Liver (tissue), 10 donors: ENCODE measurements at places on chromosomes 16 and 17.

- no peak for DNase-seq
Observed at GRCh38 chr16:15653227-15653626, 3.2 kb downstream of the NDE1 start.

GRCh38 chr17:14741491-14741890, 440.6 kb downstream of the HS3ST3B1 start:
- no peak for DNase-seq

GRCh38 chr16:89363621-89364393, 126.6 kb downstream of the ANKRD11 start:
- DNase-seq: no peak

- no peak for DNase-seq
Observed at GRCh38 chr17:57721967-57722703, 23.0 kb downstream of the CCDC182 start.

- no peak for DNase-seq
Observed at GRCh38 chr16:74521691-74522090, 85.2 kb downstream of the GLG1 start.

DNA sequence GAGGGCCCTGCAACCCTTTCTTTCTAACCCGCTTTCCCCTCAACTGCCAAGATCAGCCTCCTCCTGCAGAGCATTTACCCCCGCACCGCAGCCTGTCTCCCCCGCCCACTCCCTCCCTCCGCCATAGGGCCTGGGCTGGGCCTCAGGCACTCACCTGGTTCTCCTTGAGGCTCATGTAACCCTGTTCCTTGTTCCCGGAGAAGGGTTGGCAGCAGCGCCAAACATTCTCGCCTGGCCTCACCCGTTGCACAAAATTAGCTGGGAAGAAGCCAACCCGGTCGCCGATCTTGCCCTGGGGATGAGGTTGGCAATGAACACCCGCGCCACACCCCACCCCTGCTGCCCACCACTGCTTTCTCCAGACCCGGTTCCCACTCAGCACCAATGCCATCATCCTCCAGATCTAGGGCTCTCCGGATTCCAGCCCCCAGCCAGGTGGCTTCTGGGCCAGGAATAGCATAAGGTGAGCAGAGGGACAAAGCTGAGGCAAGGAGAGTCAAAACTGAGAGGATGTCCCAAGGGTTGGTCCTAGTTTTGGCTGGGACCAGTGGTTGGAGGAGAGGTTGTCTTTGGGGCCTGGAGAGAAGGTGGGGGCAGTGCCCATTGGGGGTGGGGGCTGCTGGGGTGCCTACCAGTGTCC, 12.8 kb downstream of the STAC2 start:
- no peak for DNase-seq

DNA sequence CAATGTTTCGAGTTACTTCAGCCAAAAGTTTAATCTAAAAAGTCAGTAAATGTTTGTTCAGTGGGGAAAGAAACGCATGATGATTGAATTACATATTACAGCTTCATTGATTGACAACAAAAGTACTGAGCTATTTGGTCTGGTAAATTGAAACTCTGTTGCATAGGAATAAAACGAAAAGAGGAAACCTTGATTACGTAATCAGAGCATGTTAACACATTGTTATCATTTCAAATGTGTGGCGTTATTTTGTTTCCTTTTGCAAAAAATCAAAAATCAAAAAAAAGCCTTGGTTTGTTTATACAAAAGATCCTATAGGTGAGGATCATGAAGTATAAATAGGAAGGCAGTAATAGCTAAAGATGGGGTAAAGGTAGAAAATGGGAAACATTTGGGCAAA, 19.5 kb upstream of the CA10 start:
- no peak for DNase-seq

GRCh38 chr16:450785-451512, 25.5 kb downstream of the RAB11FIP3 start:
- no peak for DNase-seq

- DNase-seq: no peak
Observed at GRCh38 chr16:78709137-78709884, 609.9 kb downstream of the WWOX start.

- DNase-seq: no peak
Observed at GRCh38 chr16:85040685-85041084, 13.1 kb downstream of the KIAA0513 start.

DNA sequence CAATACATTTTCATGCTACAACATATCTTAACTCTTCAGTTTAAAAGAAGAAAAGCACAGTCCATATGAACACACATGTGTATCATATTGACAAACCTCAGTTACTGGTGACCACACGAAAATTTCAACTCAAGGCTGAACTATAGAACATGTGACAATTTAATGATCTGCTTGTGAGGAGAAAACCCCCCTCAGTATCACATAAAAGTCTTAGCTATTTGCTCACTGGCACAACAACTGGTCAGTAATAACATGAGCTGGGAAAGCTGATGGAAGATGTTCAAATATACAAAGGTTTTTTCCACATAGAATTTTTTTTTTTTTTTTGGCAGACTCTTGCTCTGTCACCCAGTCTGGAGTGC, 19.5 kb downstream of the ZNF652 start:
- DNase-seq: no peak

DNA sequence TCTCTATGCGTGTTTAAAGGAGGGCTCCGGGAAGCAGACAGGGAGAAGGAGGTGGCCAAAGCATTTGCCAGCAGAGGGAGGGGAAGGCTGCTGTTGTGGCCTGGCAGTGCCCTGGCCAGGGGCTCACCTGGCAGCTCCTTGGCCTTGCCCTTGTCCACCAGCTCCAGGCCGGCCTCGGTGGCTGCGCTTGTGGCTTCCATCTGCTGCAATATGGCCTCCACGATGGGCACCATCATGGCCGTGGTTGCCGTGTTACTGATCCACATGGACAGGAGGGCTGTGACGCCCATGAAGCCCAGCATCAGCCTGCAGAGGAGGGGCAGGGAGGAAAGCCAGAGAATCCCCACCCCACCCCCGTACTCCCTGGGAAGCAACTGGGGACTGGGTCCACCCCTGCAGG, 9.4 kb downstream of the SLC13A5 start:
- DNase-seq: no peak

- no peak for DNase-seq
Observed at GRCh38 chr17:14712611-14713021, 411.7 kb downstream of the HS3ST3B1 start.

DNA sequence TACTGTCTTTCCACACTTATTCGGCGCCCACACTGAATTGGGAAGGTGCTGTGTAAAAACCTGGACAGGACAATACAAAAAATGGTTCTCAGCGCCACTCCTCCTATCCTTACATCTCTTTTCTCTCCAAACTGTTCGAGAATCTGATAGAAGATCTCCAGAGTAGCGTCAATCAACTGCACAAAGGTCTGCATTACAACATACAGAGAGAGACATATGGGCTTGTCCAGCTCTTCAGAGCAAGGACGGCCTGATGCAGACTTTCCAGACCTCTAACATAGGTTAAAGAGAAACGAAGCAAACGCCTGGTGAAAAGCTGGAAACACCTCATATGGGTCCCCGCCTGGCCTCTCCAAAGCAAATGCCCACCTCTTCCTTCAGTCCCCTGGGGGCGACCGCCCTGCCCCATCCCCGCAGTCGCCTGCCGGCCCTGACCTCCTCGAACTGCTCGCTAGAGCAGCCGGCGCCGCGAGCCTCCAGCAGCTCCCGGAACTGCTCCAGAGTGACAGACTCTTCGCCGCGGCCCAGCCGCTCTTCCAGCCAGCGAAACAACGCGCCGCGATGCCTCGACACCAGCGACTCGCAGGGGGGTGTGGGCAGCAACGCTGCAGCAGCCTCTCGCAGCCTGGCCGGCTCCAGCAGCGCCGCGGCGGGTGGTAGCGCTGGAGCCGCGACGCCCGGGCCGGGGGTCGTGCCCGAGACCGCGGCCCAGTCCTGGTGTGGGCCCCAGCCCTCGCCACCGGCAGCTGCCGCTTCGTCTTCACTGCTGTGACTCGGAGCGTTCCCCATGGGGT, 526 bp downstream of the ZZEF1 start:
- DNase-seq: peak; percentile 52

DNA sequence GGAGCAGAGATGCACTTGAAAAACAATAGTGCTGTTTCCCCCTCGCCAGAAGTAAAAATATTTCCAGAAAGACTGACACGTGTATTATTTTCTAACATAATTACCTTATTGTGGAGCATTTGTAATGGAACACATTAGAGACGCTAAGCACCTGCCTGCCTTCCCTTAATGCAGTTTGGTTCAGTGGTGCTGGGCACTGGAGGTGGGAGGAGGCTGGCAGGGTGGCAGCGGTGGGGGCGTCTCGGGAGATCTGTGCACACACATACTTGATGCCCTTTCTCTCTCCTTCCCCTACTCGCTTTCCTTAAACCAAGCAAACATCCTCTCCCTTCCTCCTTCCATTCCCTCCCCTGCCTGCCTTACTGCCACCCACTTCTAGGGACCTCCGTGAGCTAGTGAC, 156.6 kb upstream of the SDK2 start:
- DNase-seq: no peak

DNA sequence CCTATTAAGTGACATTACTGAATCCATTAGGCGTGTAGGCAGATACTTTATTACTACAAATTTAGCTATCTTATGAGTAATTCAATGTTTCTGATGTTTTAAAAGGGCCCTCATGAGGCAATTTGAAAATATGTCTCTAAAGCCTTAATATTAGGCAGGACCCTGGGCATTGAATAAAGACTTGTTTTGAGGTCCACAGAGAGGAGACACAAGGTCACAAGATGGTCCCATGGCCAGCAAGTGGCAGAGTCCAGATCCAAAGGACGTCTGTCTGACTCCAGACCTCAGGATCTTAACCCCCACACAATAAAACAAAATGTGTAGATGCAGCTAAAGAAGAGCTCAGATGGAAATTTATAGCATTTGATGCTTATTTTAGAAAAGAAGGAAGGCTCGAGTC, 31.9 kb upstream of the HEATR6 start:
- no peak for DNase-seq

DNA sequence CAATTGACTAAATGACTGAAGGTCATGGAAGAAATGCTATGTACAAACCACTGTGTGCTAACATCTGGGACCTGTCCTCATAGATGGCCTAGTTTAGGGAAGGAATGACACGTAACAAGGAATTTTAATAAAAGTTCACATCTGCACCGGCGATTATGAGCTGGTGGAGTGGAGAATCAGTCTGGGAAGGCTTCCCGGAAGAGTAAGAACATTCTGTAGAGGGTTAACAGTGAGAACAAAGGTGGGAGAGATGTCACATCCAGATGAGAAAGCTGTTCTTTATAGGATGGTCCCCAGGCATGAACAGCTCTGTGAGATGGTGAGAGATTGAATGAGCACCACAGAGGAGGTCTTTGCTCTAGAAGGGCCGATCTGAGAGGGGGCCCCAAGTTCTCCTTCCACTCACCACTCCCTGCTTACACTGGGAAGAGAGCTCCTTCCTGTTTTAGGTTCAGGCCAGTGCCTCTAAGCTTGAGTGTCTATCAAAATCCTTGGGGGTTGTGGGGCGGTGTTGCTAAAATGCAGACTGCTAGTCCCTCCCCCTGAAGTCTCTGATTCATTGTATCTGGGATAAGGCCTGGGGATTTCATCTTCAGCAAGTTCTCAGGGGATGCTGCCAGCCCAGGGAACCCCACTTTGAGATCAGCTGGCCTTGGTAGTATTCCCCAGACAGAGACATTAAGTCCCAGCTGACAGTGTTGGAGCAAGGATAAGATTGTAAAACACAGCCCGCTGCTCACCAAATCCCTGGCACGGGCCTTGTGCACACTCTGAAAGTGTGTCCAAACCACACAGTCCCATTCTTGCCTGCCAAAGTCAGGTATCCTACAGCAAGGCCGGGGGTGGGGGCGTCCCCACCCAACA, 294.7 kb upstream of the MAF start:
- no peak for DNase-seq

DNA sequence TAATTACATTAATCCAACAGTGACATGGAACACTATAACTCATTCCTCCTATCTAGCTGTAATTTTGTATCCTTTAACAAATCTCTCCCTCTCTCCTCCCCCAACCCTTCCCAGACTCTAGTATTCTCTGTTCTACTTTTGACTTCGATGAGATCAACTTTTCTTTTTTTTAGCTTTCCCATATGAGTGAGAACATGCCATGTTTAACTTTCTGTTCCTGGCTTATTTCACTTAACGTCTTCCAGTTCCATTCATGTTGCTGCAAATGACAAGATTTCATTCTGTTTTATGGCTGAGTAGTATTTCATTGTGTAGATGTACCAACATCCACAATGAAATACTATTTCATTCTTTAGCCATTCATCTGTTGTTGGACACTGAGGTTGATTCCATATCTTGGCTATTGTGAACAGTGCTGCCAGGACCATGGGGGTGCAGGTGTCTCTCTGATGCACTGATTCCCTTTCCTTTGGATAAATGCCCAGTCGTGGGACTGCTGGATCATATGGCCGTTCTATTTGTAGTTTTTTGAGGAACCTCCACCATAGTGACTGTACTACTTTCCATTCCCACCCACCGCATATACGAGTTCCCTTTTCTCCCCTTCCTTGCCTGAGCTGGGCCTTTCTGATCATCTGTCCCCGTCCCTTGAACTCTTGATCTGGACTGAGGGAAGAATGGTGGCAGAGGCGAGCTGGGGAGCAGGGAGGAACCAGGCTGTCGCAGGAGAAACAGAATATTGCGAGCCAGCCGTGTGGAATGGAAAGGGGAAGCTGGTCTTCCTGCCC, 7.7 kb upstream of the CEP295NL start:
- DNase-seq: no peak

- peak; percentile 92 for DNase-seq
Observed at GRCh38 chr16:88773812-88774291, 11.2 kb downstream of the PIEZO1 start.

DNA sequence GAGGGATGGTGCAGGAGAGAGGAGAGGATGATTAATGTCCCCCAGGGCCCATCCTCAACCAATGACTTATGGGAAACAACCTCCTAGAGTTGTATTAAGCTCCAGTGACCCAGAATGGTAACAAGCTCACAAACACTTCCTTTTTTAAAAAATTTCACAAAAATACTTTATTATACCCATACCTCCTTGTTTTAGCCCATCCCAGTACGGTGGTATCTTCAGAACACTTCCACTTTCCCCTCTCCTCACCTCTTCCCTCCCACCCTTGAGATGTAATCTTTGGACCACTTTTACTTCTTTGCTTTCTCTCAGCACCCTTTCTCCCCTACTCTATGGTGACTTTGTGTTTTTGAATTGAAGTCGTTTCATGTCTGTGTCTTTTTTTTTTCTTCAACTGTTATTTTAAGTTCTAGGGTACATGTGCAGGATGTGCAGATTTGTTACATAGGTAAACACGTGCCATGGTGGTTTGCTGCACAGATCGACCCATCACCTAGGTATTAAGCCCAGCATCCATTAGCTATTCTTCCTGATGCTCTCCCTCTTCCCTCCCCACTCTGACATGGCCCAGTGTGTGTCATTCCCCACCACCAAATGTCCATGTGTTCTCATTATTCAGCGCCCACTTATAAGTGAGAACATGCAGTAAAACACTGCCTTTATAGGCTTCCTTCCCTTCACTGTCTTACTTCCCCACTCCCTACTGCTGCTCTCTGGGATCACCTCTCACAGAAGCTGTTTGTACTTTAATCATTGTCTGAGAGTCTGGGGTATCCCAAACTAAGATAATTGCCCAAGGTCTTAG, 124.5 kb downstream of the PRKCB start:
- no peak for DNase-seq

- DNase-seq: no peak
Observed at GRCh38 chr16:80002261-80002660, 401.7 kb upstream of the MAF start.

- no peak for DNase-seq
Observed at GRCh38 chr17:17966399-17966798, 5.8 kb downstream of the TOM1L2 start.
